ENCODE measurements at places on chromosomes 16 and 17. TPM values are rescaled to one million over a fixed set of nuclear protein-coding genes. Genes with fewer than 3 reads are reported as not detected.

Gene AGRP
- total RNA-seq: not detected

Gene PRM2
- total RNA-seq: not detected

Gene TNP2
- total RNA-seq: not detected

GRCh38 chr17:79010304-79010646 lies 711 bp upstream of the CANT1 start:
- DNase-seq: no peak

DNA sequence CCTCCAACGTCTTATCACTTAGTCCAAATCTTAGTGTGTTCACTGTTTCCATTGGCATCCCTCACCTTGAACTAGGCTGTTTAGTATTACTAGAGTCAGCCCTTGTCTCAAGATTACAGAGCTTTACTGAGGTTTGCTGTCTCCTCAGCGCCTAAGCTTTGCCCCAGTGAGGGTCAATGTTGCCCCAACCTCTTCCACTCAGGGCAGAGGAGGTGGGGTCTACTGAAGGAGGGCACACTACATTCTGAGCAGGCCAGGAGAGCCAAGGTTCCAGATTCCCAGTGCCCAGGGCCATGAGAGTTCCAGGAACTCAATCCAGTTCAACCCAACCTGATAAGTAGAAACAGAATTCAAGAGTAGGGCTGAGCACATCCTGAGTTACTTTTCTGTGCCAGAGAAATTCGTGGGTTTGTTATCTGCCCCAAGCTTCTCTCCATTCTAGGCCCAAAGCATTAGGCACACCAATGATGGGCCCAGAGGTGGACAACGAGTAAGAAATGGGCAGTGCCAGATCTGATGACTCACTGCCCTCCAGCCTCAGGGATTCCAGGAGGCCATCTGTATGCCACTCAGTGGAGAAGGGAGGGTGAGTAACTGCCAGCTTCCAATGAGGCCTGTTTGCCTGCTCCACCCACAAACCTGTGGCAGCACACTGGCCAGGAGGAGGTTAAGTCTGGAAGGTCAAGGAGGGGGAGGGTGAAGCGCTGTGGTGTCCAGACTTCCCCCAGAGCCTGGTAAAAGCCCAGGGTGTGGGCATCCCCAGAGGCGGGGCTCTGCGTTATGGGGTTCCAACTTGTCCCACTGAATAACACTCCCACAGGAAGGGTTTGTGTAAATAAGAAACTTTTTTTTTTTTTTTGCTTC lies 8.2 kb downstream of the TUBG2 start:
- no peak for DNase-seq

DNA sequence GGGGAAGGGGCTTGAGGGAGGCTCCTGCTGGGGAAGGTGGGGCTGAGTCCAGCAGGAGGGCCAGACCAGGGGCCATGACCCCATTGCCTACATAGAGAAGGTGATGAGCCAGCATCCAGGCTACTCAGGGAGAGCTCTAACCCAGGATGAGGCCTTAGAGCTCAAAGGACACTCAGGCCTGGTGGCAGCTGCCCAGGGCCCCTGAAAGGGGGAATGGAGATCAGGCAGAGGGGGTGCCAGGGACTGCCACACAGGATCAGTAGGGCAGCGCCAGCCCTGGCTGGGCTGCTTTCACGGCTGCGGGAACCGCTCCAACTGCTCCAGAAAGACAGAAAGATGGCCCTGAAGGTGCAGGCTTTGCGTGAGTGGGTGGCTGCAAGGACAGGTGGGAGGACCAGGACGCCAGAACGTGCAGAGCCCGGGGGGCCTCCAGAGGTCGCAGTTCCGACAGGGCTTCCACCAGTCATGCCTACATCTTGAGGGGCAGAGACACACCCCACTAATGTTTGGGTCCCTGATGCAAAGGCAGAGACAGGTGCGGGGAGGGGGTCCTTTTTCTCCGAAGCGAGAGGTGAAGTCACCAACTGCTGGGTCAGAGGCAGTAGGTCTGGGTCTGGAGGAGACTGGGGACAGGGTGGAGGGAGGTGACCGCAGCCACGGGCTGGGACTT lies 882 bp upstream of the ATP6V0C start:
- no peak for DNase-seq

DNA sequence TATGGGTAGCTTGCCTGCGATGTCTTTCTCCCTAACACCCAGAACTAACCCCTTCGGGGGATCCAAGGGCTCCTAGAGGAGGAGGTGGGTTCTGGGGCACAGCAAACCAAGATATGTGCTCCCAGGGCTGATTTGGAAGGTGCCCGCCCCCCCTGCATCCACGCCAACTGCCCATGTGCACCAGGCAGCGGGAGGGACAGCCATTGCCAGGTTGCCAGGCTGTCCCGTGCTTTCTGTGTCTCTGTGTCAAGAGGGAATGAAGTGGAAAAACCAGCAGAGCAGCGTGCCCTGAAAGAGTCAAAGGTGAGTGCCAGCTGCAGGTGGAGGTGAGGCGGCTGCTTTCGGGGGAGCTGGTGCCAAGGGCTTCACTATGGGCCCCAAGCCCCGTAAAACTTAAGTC lies 6.4 kb downstream of the TEKT5 start:
- no peak for DNase-seq
